Effector memory CD8-positive, alpha-beta T cell (primary cell): ENCODE measurements at places on chromosomes 1 and 21.

DNA sequence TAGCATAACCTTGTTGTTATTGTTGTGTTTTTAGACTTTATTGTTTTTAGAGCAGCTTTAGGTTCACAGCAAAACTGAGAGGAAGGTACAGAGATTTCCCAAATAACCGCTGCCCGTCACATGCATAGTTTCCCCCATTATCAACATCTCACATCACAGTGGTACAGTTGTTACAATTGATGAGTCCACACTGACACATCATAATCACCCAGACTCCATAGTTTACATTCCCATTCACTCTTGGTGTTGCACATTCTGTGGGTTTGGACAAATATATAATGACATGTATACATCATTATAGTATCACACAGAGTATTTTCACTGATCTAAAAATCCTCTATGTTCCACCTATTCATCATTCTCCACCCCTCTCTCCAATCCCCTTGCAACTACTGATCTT is 25.9 kb upstream of the TOR3A start:
- DNase-seq = no peak

DNA sequence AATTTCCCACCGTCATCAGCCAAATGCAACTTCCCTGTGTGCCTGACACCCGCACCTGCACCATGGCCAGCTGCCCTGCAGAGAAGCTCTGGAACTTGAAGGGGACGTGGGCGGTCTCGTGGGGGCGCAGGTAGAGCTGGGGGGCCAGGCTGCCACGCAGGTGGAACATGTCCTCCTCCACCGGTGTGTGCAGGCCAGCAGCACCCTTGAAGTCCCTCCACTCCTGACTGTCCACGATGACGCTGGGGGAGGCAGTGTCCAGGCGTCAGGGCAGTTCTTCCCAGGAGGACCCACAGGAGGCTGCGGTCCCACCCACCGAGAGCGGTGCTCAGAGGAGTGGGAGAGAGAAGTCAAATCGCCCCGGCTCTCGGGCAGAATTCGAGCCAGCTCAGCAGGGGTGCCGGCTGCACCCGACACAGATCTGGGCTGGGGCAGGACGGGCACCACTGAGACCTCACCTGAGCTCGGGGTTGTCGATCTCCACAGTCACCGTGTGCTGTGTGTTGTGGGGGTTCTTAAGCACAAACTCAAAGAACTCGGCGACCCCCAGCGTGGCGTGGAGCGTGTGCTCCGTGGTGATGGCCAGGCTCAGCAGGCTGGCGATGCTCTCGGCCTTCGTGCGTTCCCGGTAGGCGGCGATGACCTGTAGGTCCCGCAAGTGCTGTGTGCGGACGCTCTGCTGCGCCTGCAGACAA is 117.7 kb downstream of the NPHP4 start:
- no peak for DNase-seq

- DNase-seq = peak; percentile 84
Observed at GRCh38 chr1:224182866-224183590, at the start of gene DEGS1. Gene DEGS1, plus strand, starts transcription at chr1:224183240. Its CDS starts 97 bp downstream, at chr1:224183337.

- peak; percentile 42 for DNase-seq
Observed at GRCh38 chr1:53135735-53136114, 6.7 kb downstream of the SLC1A7 start.

DNA sequence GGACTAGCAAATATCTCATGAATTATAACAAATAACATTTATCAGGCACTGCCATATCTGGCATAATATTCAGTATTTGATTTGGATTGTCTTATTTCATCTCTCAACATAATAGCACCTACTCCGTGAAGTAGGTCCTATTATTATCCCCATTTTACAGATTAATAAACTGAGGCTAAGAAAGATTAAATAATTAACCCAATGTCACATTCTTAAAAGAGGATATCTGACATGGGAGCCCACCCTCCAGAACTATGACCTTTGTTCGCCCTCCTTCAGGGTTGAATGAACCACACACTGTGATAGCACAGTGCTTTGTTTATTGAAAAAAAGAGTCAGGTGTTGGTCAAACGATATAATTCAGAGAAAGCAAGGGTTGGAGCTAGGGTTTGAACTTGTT is 19.4 kb upstream of the MAGI3 start:
- no peak for DNase-seq

DNA sequence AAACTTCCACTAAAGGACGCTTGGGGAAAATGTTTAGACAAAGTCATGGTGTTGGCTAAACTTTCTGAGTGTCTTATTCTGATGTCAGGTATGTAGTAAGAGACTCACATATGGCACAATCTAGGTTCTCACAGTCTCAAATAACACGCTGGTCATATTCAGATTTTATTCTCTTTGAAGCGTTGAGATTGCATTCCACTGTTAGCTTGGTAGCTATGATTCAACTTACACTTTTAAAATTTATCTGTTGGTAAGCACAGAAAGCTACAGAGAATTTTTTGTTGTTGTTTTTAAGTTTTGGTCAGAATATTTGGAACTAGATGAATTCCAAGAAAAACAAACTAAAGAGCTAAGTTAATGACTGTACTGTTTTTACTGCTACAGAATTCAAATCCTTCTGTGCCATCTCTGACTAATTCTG is 126.7 kb downstream of the PRRX1 start:
- no peak for DNase-seq

- DNase-seq = no peak
Observed at GRCh38 chr1:5728663-5729355, 263.4 kb downstream of the NPHP4 start.

DNA sequence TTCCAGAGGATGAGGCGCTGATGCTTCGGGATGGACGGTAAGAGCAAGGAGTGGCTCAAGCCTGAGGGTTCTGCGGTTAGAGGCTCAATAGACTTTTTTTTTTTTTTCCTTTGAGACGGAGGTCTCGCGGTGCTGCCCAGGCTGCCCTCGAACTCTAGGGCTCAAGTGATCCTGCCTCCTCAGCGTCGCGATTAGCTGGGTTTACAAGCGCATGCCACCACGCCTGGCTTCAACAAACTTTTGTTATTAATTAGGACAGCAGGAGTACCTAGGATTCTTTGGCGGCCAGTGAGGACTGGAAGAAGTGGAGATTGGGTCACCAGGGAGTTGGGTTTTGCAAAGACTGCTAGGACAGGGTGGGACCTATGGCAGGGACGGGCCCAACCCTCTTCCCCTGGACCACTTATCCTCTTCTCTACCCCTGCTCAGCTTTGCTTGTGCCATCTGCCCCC is 587 bp downstream of the SCNM1 start:
- no peak for DNase-seq

DNA sequence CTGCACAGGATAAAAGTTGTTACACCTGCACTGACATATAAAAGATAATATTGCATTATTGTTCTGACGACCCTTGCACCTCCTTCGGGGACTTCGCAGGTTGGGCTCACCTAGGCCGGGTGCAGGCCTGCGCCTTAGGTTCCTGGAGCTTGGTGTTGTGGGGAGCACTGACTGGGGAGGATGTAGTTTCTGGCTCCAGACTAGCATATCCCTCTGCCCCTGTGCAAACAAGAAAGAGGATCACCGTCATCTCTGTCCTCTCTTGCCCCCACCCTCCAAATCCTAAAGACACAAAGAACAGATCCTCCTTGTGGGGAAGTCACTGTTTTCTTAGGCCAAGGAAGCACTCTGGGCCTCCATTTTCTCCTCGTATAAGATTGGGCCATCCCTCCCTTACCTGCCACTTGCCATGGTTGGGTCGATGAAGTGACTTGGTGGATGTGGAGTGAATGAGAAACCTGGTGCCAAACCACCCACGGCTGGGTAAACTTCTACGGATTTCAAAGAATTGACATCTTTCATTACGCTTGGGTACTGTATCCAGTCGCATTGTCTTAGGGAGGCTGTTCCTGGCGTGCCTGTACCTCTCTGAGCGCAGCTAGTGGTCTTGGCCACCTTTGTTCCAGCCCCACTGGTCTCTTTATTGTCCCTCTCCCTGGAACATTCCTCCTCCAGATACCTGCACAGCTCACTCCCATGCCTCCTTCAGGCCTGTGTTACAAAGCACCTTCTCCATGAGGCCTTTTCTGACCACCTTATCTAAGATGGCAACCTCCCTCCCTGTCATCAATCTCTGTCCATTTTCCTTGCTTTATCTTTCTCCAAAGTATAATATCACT is 34.4 kb upstream of the PKP1 start:
- DNase-seq = no peak

- no peak for DNase-seq
Observed at GRCh38 chr1:205528446-205528886, 24.0 kb downstream of the CDK18 start.

DNA sequence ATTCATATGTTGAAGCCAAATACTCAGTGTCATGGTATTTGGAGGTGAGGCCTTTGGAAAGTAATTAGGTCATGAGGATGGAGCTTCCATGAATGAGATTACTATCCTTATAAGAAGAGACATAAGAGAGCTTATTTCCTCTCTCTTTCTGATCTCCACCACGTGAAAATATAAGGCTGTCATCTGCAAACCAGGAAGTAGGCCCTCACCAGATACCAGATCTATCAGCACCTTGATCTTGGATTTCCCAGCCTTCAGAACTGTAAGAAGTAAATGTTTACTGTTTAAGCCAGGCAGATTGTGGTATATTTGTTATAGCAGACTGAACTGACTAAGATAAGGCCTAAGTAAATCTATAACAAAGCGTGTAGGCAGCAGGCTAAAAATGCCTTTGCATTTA is 25.3 kb downstream of the RBM11 start:
- DNase-seq = no peak

DNA sequence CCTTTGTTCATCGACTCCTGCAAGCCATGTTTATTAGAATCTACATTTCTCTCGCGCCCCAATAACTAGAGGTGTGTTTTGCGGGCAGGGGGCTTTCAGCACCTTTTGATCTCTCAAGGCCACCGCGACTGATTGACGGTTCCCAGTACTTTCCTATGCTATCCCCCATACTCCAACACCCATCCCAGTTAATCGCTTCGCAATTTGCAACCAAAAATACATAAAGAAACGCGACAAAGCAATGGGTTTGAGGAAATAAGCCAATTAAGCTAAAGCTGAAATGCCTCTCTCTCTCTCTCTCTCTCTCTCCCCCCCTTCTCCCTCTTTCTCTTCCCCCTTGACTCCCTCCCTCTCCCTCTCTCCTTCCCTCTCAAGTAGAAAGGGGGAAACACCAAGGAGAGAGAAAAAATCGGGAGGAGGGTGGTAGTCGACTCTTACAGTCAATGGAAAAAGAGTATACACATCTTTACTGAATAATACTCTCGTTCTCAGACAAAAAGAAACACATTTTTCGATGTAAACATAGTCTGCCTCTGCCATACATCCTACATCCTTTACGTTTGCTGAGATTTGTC is 128.0 kb upstream of the DPYD start:
- no peak for DNase-seq

GRCh38 chr1:158793604-158794003 is 12.6 kb upstream of the OR6N2 start:
- peak; percentile 37 for DNase-seq

GRCh38 chr21:29018540-29018939 is 609 bp downstream of the RWDD2B start:
- DNase-seq = no peak

DNA sequence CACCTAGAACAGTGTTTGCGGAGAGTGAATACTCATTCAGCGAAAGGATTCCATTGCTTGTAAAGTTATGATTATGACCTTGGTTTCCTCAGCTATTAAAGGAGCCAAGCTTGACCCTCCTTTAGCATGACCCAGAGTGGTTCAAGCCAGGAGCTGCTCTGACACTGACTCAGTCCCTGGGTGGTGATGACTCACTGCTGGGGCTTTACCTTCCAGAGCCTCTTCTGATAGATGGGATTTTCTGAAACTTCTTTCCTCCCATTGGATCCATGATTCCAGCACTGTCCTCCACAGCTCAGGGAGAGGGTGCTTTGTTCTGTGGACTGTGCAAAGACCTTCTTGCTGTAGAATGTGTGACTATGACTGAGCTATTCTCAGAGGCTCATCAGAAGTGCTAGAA is 77.4 kb downstream of the S1PR1 start:
- DNase-seq = no peak

- DNase-seq = no peak
Observed at GRCh38 chr1:170296642-170297041, 150.9 kb downstream of the NTMT2 start.

DNA sequence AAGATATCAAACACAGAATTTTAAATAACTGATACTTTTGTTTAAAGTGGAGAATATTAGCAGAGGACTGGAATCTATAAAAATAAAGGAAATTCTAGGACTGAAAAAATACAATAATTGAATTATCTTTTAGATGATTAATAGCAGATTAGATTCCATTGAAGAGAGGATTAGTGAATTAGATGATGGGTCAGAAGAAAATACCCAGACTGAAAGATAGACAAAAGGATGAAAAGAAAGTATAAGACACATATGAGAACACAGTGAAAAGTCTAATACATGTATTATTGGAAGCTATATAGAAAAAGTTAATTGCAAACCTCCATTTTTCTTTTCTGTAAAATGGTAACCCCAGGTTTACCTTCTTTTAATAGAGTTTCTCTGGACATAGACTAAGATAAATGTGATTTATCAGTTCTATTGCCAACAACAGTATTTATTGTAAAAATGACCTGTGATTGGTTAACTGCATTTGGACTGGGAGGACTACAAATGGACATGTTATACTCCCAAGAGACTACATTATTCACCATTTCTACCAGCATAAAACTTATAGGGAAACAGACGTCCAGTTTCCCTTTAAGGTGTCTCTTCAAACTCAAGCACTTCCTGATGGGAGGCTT is 11.0 kb downstream of the PRKAA2 start:
- DNase-seq = no peak

- DNase-seq = no peak
Observed at GRCh38 chr1:212595229-212595628, 13.3 kb upstream of the ATF3 start.

GRCh38 chr1:29062157-29062942 is 61.4 kb downstream of the TMEM200B start:
- no peak for DNase-seq

DNA sequence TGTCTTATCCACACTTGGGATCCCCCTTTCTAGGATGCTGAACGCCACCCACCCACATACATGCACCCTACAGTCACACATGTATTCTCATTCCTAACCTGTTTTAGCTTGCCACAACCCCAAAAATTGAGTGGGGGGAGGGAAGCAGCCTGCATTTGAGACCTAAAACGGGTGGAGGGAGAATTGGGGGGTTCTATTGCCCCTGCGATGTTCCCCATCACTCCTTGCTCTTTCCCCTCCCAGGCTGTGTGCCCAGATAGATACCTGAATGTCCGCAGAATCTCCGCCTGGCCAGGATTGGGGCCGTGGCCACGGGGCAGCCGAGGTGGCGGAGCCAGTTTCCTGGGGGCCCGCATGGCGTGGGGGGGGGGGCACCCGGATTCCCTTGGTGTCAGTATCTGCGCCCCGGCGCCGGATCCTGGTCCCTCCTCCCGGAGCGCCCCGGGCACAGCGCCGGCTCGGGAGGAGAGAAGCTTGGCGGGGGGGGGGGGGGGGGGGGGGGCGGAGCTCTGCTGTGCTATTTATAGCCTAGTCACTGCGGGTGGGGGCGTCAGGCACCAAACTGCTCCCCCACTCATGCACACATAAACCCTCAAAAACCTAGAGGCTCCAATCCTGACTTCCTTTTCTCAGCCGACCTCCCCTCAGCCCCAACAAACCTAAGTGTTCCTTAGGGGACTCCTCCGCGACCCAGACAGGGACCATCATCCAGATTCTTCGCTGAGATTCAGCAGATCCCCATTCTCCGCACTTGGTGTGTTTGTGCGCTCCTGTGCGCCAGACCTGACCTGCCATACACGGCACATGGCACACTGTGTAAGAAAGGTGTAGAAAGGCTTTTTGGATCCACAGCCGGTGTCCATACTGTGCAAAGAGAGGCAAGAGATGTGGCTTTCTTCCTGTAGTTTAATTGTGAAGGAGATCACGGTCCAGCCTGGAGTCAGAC is 1.9 kb downstream of the ANKRD34A start:
- DNase-seq = no peak
